ENCODE measurements at places on chromosomes 11 and 22.

DNA sequence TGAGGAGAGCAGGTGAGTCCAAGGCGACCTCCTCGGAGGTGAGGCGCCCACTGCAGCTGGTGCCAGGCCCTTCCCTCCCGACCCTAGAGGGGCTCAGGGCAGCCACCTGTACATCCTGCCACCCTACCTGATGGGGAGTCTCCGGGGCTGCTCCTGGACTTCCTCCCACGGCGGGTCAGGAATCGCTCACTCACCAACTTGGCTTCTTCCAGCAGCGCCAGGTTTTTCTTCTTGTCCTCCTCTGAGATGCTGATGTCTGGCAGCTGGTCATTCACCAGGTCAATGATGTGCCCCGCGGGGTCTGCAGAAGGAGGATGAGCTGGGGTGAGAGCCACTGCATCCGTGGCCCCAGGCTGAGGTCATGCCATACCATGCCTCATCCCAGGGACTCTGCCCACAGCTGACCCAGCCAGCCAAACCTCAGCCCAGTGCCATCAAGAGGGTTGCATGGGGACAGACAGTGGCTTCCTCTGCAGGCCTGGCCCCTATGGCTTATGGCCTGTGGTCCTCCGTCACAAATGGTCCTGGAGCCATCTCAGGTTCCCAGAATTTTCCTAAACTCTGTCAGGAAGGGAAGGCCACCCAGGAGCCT lies 61.0 kb upstream of the LYVE1 start:
- no peak for DNase-seq

GRCh38 chr11:83241291-83241946 lies 44.7 kb downstream of the CCDC90B start:
- DNase-seq: no peak

DNA sequence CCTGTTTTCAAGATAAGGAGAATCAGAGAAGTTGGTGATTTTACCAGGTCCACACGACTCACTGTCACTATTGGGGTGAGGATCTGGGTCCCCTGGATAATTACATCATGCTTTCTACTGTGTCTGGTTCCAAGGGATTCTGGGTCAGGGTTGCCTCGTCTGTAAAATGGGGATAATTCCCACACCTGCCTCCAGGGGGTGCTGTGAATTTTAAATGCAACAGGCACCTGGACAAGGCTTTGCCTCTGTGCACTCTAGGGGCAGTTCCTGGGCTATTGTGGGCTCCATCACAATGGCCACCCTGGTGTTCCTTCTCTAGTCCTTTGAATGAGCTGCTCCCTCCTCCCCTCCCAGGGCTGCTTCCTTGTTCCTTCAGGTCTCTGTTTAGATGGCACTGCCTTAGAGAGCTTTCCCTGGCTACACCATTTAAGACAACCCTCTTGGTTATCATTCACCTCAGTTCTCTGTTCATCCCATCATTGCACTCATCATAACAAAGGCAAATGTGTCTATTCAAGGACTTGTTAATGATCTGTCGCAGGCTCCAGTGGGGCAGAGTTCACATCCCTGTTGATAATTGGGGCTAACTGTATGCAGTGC lies 178.6 kb downstream of the MIAT start:
- peak; percentile 32 for DNase-seq

DNA sequence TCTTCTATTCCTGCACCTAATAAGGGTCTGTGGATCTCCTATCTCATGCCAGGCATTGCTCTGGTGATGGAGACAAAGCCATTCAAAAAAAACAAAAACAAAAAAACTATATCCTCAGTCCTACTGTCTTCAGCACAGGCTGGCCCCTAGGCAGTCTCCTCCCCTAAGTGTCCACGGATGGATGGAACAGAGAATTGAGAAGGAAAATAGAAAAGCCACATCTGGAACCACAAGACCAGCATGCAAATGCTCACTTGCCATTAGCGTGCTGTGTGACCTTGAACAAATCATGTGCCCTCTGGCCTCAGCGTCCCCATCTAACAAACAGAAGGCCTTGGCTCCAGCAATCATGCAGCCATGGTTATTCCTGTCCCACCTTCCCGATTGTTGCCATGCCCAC lies 32.7 kb upstream of the CD82 start:
- no peak for DNase-seq

DNA sequence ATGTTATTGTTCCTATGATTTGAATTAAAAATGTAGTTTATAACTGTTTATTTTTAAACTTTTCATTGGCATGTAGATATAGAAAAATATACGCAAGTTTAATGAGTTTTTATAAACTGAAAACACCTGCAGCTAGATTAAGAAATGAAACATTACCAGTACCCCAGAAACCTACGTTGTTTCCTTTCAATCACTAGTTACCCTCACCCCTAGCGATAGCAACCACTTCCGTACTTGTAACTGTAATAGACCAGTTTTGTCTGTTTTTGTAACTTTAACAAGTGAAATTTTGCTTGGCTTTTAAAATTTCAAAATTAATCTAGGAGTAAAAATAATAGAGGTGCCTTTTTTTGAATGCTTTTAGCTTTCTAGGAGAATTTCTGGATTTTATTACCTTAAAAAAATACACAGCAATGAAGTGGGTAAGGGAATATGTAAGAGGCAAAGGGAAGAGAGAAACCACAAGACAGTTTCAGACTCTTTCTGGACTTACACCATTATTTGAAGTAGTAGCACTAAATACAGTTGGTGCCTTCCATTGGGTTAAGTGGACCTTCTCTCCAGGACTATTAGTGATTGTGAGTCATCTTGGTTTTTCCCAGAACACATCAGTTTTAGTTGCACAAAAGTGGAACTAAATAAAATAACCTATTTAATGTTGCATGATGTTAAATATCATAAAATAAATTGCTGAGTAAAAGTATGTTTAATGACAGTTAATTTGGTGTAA lies 18.7 kb upstream of the NAT10 start:
- no peak for DNase-seq

DNA sequence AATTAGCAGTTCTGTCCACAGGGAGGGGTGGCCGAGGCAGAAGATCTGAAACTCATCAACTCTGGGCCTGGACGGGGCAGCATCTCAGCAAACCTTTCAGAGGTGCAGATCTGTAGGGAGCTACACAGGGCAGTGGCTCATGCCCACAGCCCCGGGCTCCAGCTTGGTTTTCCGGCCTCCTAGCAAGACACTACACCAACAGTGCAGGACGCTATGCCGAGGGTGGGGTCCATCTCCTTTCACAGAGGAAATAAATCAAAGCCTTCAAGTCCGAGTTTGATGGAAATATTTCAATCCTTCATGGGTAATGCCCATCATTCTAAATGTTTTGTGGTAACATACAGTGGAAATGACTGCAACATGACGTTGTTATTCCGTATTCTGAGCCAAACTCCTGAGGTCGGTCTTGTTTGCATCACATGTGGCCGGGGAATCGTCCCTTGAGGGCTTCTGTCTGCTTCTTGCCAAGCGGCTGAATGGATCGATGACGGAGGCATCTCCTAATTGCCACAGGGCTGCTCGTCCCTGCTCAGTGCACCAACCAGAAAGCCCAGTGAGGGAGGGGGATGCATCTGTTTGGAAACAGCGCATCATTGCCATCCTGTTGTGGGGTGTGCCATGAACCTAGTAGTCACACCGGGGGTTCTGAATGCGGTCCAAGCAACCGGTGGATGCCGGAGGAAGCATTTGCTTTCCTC lies 30.0 kb downstream of the LINC01488 start:
- no peak for DNase-seq

DNA sequence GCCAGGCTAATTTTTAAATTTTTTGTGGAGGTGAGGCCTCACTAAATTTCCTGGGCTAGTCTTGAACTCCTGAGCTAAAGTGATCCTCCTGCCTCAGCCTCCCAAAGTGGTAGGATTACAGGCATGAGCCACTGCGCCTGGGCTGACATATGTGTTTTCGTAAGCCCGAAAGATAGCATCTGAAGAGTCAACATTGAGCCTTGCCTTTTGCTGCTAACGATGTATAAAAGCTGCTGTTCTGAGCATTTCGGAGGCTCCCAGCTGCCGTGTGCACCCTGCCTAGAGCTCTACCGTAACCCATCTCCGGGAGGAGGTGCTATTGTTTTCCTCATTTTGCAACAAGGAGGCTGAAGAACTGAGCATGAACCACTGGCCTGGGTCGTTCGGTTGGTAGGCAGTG lies 18.1 kb upstream of the PPP6R3 start:
- no peak for DNase-seq

GRCh38 chr11:67027483-67027930 lies 4.6 kb downstream of the SYT12 start:
- no peak for DNase-seq

- DNase-seq: no peak
These were observed 1297.3 kb downstream of the JRKL start for GRCh38 chr11:97687111-97687510.

GRCh38 chr11:2143799-2144543 lies 4.8 kb upstream of the IGF2 start:
- no peak for DNase-seq

DNA sequence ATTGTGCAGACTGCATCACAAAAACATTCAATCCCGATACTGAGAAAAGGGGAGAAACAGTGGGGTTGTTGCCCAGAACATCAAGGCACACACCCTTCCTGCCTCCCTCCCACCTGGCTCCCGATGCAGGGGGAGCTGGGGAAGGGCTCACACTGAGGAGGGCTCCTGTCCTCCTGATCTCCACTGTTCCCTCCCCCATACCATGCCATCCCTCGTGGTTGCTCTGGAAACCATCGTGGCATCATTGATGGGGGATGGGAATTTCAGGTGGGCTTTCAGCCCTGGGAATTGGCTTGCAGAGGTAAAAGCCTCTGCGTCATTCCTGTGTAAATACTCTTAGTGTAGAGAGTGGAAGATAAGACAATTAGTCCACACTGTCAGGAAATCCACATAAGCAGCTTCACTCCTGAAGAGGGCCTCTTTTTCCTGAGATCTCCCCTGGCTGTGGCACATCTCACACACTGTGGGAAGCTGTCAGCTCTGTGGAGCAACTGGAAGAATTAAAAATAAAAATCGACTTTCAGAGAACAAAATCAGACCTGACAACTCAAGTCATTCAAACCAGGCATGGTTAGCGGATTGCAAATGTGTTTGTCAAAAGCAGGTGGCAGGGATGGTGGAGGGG lies 176.0 kb downstream of the CHST1 start:
- no peak for DNase-seq

DNA sequence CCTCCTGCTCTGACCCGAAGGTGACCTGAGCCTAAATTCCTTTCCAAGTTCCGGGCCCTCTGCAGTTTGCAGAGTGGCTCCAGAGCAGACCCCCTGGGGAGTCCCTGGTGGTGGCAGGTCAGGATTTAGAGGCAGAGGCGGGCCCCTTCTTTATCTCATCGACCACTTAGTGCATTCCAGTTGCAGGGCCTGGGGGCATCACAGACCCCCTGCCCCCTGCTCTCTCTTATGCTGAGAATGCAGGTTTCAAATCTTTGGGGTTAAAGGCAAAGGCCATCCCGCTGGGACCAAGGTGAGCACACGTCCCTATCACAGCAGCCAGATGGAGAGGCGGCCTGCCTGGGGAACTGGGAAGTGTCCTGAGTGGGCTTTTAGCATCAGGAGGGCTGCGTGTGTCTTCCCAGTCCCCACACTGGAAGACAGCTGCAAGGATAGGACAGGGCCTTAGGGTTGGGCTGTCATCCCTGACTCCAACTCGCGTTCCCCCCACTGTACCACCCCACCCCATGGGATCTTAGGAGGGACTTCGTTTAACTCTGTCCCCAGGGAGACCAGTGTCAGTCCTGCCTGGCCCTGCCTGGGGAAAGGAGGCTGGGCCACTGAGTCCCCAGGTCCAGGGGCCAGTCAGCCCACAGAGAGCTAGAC lies 11.3 kb downstream of the DERL3 start:
- DNase-seq: no peak

Data from tibial nerve (tissue), 4 donors.